Activated T-helper 1 cell treated with anti-CD3 and anti-CD28 coated beads, Interleukin-2, amount 50 U/mL, for 16 hours (primary cell): ENCODE measurements at places on chromosomes 13 and 19.

GRCh38 chr19:40465025-40465556 is 454 bp downstream of the BLVRB start:
- no peak for DNase-seq

DNA sequence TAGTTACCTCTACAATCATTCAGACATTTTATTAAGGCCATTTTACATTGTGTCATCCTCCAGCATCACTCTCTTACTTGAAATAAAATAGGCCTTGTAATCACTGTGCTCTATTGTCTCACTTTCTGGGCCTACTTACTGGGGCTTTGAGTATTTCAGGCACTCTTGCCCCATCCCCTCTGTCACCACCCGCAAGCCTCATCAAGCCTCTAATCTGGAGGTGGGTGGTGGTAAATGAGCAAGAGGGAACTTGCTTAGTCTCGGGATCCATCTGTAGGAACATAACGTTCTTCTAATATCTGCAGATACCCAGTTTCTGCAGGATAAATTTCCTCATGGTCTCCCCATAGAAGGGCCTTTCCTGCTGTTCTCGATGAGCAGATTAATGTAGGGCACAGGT is 19.4 kb upstream of the GPR18 start:
- DNase-seq, result no peak

DNA sequence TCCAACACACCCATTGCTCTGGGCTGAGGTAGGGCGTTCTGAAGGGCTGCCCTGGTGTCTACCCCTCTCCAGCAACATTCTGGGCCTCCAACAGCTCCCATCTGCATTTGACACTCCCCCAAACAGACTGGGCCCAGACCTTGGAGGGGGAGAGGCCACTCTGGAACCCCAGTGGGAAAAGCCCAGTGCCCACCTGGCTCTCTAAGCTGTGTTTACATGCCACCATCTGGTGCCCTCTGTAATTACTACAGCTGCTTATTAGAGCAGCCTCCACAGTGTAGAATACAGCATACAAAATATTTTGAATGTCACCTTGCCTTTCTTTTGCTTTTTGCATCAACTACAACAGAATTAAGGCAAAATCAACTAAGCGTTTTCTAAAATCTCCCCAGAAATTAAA is 35.8 kb upstream of the TM9SF2 start:
- DNase-seq, result no peak

DNA sequence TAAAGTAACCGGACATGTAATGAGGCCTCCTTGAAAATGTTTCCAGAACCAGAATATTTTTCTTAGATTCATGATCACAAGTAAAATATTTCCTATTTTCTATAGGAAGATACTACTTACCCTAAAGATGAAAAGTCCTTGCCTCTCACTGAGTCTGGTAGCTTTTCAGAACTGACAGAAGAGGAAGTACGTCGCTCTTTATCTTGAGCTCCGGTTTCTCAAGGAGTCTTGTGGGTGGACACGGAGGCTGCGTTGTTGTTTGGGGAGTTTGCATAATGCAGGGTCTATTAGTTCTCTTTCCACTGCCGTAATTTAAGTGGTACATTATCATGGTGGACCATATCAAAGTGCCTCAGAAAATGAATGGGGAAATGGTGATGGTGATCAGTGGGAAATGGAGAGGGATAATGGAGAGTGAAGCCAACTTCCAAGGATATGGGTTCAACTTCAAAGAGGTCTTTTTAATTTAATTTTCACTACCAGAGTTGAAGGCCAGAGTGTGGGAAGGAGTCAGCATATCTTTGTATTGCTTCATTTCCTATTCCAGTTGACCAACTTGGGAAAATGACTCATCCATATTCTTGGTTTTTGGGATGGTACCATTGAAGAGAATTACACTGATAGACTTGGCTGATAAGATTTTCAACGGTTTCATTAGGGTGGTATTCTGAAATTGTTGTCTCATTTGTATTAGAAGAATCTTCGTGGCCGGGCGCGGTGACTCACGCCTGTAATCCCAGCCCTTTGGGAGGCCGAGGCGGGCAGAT is 23.4 kb downstream of the MBD3L2B start:
- DNase-seq, result no peak

DNA sequence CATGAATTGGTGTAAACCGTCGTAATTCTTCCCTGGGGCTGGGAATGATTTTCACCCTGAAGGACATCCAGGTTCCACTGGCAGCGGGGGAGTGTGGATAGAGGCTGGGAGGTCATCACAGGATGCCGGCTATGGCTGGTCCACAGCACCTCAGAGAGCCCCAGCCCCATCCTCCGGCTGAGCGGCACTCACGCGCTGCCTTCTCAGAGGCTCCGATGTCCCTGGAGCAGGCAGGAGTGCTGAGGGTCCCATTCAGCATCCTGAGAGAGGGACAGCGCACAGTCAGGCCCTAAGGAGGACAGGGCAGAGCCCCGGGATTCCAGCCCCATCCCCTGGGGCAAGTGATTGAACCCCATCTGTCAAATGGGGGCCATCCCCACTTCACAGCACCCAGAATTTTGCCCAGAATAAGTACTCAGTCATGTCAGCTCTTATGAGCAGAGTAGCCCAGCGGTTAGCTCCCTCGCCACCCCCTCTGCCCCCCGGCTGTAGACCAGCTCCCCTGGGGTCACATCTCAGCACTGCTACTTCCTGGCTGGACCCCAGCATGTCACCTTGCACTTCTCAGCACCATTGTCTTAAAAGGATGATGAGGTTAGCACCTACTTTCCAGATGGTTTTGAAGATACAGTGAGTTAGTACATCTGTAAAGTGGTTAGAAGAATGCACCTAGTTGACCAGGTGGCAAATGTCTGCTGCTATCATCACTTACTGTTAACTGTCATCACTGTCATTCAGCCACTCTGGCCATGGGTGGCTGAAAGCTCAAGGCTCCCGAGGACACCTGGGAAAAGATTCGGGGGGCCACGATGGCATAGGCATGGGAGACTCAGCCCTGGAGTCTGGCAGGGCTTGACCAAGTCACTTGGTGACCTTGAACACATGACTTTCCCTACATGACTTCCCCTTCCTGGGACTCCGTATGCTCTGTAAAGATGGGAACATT is 11.9 kb downstream of the GRAMD1A start:
- DNase-seq, result no peak

- no peak for DNase-seq
These were observed 24.4 kb downstream of the PPP2R1A start for GRCh38 chr19:52214241-52214640.

GRCh38 chr19:9342610-9343304 is 18.8 kb downstream of the ZNF559 start:
- DNase-seq, result no peak

DNA sequence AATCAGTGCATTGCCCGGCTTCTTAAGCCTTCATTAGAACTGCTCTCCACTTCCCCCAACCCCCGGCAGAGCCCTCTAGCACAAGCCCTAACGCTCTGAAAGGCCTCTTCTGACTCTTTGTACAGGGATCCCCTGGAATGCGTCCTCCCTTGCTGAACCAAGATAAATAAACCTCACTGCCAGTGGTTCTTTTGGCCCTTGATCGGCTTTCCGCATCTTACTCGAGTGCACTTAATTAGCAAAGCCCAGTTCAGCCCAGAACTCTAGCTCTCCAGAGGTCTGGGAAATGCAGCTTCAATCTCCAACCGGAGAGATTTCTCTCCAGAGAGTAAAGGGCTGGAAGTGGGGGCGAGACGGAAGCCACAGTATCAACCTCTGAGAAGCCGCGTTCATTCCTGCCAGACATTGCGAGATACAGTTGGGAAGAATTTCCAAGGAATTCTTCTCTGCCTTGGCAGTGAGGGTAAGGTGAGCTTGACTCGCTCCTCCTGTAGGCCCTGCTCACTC is 8.7 kb upstream of the ZNF444 start:
- DNase-seq, result no peak

DNA sequence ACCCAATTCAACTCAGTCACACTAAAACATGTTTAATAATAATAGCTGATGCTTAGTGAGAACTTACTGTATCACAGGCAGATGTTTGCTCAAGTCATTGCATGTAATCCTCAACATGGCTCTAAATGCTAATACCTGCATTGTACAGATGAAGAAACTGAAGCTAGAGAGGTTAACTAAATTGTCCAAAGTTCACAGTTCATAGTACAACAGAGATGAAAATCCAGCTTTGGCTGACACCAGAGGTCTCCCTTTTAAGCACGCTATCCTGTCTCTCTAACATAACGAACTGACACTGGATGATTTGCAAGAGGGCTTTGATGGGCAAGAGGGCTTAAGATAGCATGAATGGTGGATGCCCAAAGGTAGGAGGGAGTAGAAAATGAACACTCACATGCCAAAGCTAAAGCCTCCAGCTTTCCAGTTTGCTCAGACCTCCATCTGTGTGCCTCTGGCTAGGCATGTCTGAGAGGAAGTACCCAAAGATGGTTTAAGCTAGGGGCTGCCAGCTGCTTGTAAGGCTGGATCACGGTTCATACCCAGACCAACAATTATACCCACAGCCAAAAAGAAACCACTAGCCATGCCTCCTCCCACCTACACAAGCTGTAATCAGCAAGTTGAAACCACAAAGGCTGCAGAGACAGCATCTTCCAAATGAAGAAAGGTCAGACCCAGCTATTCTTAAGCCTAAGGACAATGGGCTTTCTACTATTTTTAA is 196.9 kb upstream of the UBL3 start:
- DNase-seq, result no peak

- DNase-seq, result no peak
These were observed 39.2 kb downstream of the MYH14 start for GRCh38 chr19:50242581-50242980.

- no peak for DNase-seq
These were observed 158.8 kb upstream of the DACH1 start for GRCh38 chr13:72025836-72026235.

GRCh38 chr13:37868691-37869505 is 674 bp downstream of the TRPC4 start:
- DNase-seq, result no peak

DNA sequence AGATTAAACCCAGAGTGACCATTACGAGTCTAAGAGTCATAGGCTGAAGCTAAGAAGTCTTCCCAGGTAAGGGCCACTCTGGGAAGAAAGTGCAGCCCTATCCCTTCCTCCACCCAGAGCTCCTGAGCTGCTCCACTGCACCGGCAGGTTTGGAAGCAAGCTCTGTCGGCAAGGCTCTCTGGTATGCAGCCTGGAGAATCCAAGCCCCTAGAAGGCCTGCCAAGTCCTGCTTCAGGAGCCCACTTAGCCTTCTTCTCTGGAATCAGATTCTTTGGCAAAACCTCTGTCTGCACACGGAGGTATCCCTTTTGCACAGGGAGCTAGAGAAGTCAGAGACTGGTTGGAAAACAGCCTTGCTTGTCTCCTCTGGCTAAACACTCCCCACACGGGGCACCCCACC is 58.5 kb downstream of the CEBPG start:
- no peak for DNase-seq

- DNase-seq, result no peak
These were observed 570.3 kb downstream of the PCDH9 start for GRCh38 chr13:66659701-66660467.

- DNase-seq, result no peak
These were observed 12.3 kb upstream of the ZNF283 start for GRCh38 chr19:43814663-43815352.

DNA sequence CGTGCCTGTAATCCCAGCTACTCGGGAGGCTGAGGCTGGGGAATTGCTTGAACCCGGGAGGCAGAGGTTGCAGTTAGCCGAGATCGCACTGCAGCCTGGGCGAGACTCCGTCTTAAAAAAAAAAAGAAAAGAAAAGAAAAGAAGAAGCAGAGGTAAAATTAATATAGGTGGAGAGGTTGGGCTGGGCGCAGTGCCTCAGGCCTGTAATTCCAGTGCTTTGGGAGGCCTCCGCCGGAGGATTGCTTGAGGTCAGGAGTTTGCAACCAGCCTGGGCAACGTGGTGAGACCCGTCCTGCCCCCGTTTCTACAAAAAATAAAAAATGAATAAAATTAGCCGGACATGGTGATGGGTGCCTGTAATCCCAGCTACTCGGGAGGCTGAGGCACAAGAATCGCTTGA is 912 bp upstream of the TUBA3C start:
- no peak for DNase-seq

DNA sequence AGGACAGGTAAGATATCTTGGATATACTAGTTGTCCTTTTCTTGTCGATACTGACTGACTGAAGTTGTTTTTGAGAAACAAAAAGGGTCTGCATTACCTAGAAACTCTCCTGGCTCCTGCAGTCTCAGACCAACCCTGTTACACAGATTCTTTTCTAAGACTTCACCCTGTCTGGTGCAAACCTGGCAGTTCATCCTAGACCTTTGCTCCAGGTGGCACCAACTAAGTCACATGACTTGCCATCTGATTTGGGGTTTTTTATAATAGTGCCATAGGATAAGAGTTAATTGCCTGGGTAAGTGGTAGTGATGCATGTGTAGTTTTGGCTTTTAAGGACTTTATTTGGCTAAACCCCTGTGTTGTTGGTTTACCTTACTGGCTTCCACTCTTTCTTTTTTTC is 14.3 kb downstream of the CHAMP1 start:
- no peak for DNase-seq

DNA sequence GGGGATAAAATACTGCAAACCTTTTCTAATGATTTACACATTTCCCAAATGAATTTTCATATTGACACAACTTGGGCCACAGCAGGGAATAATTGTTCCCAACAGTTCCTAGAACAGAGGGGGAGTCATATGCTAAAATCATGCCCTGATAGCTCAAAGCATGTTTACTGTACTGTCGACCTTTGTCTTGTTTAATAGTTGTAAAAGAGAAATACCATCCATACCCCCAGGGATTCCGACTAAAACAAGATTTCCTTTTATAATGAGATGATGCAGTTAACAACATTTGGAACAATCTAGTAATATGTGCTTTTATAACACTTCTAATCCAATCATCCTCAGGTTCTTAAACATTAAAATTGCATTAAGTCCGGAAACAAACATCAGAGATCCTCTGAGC is 759.7 kb downstream of the OLFM4 start:
- no peak for DNase-seq

DNA sequence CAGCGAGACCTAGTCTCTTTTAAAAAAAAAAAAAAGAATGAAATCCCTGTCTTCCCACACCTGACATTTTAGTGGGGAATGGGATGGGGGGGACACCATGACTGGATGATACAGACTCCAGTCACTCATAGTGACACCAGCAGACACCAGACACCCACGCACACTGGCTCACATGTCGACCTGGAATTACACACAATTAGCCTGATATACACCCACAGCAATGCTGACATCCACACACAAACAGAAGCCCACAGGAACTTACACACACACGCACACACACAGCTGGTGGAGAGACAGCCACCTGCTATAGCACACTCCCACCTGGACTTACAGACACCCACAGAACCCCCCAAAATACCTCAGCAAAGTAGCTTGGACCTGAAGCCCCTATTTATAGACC is 8.3 kb upstream of the NANOS3 start:
- DNase-seq, result no peak

GRCh38 chr13:43115141-43115540 is 91.8 kb downstream of the DNAJC15 start:
- DNase-seq, result no peak

DNA sequence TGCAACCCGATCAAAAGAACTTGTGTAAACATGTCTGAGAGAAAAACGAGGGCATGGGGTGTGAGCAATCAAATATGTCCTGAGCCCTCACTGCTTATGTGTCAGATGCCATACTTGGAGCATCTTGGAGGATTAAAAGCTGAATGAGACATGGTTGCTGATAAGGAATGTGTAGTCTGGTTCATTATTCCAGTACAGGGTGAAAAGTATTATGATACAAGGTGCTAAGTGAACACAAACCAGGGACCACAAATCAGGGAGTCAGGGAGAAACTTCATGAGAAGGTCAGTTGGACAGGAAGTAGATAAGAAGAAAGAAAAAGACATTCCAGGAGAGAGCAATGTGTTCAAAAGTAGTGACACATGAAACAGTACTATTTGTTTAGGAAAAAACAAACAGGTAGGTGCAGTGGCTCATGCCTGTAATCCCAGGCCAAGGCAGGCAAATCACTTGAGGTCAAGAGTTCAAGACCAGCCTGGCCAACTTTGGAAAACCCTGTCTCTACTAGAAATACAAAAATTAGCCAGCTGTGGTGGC is 2.0 kb upstream of the RCBTB1 start:
- no peak for DNase-seq
